ENCODE measurements at places on chromosomes 5 and 9.

DNA sequence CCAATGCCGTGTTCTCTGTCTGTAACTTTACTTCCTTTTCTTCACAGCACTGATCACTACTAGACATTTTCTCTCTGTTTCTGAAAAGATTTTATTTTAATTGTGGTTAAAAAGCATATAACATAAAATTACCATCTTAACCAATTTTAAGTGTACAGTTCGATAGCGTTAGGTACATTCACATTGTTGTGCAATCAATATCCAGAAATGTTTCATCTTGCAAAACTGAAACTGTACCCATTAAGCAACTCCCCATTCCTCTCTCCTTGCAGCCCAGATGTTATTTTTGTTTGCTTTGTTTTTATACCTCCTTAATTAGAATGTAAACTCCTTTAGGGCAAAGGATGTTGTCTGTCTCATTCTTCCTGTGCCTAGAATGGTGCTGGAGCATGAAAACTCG lies 47.5 kb downstream of the COL27A1 start:
- no peak for DNase-seq

DNA sequence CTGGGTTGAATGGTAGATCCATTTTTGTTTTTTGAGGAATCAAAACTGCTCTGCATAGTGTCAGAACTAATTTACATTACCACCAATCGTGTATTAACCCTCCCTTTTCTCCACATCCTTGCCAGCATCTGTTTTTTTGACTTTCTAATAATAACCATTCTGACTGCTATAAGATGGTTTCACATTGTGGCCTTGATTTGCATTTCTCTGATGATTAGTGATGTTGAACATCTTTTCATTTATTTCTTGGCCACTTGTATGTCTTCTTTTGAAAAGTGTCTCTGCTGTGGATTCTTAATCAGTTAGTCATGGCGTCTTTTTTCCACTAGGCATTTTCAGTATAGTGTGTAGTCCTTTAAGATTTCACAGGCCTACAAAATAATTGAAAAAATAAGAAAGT lies 2144.3 kb upstream of the C9orf72 start:
- no peak for DNase-seq

DNA sequence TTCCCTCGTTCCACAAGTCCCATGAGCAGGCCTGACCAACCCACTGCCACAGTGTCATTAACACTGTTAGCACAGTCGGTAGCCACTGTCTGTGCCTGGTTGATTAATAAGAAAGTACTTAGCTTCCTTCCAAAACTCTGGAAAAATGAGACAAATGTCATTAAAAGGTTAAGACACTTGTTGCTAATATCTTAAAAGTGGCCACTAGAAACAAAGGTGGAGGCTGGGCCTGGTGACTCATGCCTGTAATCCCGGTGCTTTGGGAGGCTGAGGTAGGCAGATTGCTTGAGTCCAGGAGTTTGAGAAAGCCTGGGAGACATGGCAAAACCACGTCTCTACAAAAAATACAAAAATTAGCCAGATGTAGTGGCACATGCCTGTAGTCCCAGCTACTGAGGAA lies 194.0 kb downstream of the PDZD2 start:
- DNase-seq, result no peak

GRCh38 chr9:21555911-21556310 lies 73.8 kb upstream of the IFNE start:
- no peak for DNase-seq

- no peak for DNase-seq
Measured at GRCh38 chr9:109941771-109942170, 161.8 kb downstream of the PALM2AKAP2 start.

GRCh38 chr5:24073107-24073506 lies 565.7 kb downstream of the PRDM9 start:
- no peak for DNase-seq

All from Caco-2 (cell line).